ENCODE measurements at places on chromosomes 4 and X.

DNA sequence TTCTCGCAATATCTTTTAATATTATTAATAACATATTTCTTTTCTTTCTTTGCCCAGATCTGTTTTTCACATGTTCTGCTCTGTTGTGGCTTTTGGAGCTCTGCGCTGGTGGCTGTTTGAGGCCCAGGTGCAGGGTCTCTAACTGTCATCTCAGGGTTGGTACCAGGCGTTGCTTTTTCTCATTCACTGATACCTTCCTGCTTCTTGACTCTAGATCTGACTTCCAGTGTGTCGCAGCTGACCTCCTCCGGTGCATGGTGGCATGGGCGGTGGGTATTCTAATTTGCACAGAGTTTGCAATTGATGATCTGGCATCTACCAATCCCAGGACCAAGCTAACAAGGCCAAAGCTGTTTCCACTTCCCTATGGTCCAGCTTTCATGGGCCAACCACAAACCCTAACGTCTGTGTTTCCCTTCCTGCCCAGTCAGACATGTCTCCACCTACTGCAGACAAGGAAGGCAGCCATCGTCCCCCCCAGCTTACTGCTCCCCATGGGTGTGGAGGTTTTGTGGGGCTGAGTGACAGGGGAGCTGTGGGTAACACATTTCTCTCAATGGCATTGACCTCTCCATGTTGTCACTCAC is 25.2 kb downstream of the LETM1 start:
- DNase-seq = no peak

GRCh38 chr4:76250962-76251361 is 559 bp upstream of the FAM47E start:
- DNase-seq = no peak

DNA sequence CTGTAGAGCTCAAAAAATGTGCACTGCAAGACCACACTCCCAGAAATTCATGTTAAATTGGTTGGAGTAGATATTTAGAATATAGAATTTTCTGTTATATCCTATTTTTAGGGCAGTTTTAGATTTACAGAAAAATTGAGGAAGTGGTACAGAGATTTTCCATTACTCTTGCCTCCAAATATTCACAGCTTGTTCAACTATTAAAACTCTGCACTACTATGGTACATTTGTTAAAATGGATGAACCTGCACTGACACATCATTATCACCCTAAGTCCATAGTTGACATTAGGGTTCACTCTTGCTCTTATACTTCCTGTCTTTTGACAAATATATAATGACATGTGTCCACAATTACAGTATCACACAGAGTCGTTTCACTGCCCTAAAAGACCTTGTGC is 1724.5 kb downstream of the C4orf33 start:
- DNase-seq = no peak

DNA sequence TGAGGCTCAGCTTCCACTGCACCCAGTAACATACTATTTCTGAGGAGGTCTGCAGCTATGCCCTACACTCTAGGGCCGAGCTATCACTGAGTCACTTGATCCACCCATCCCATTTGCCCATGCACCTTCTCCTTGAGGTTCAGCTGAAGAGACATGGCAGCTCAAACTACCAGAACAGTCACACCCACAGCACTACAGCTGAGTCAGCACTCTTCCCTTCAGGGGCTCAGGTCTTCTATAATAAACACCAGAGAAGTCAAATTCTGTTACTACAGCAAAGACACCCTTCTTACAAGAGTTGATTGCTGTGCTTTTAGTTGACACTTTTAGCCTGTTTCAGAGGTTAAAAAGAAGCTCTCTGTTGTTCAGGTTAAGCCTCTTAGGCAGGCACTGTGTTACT is 1696.4 kb upstream of the ADGRL3 start:
- no peak for DNase-seq

- DNase-seq = no peak
Observed at GRCh38 chr4:102552781-102553180, 51.6 kb downstream of the NFKB1 start.

DNA sequence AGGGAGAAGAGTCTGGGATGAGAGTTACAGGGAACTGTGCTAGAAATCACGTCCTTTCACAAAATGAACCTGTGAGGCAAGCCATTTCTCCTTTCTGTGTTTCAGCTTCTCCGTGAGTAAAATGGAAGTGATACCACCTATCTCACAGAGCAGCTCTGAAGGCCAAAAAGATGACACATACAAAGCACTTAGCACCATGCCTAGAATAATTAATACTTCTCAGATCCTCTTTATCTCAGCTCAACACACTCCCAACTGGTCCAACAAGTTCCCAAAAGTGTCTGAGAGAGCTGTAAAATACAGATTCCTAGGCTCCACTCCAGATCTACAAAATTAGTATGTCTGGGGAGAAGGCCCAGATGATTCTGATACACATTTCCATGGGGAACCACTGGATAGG is 38.3 kb downstream of the LHFPL1 start:
- DNase-seq = no peak

DNA sequence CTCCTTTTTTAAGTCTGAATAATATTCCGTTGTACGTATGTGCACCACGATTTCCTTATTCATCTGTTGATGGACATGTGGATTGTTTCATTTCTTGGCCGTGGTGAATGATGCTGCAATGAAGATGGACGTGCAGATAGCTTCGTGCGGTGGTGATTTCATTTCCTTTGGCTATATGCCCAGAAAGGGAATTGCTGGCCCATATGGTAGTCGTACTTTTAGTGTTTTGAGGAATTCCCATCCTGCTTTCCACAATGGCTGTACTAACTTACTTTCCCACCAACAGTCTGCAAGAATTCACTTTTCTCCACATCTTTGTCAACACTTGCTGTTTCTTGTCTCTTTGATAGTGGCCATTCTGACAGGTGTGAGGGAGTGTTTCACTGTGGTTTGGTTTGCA is 12.8 kb downstream of the ZFP42 start:
- DNase-seq = no peak

- no peak for DNase-seq
Observed at GRCh38 chr4:78218260-78218659, 161.1 kb downstream of the FRAS1 start.

- DNase-seq = no peak
Observed at GRCh38 chr4:149050840-149051239, 608.6 kb upstream of the NR3C2 start.

GRCh38 chr4:20408611-20409010 is 156.9 kb downstream of the SLIT2 start:
- no peak for DNase-seq

DNA sequence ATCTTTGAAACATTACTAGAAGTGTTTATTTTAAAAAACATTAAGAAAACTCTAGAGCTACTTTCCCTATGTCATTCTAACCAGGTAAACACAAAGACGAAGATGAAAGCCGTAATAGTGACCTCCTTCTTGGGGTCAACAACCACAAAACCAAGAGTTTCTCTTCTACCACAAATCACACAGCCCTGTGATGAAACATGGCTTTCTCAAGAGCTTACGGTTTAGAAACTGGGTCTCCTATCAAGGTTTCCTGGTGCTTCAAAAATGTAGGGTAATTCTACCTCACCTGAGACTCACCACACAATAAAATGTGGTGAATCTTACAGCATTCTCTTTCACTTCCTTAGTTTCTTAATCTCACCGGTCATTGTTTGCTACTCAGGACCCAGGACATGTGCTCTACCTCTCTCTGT is 50.9 kb downstream of the CORIN start:
- DNase-seq = no peak

DNA sequence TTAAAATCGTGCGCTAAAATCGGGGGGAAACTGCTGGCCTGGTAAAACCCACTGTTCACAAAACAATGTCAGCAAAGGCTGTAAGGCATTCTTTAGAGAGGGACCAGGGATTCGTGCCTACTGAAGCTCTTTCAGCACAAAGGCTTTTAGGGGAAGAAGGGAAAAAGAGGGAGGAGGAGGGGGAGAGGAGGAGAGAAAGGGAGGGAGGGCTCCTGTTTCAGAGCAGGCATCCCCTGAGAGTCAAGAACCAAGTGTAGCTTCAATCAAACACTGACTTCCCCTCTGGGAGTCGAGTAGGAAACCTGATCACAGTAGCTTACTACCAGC is 9.5 kb downstream of the BCOR start:
- DNase-seq = no peak

DNA sequence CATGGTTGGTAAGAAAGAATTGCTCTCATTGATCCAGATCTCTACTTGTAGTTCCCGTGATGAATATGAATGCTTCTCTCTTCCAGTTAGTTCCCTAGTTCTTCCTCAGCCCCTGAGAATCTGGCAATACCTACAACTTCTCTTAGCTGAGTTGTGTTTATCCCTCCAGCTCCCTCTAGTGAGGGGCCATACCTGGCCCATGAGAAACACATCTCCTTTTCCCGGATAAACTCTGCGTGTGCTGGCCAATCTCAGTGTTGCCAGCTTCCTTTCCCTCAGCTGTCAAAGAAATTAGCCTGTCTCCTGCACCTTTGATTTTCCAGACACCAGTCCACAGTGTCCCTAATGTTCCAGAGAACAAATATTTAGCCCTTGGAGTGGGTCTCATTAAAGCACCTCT is 5.7 kb downstream of the CBLL2 start:
- no peak for DNase-seq
